Stimulated activated naive B cell treated with anti-CD40 and anti-IgM and Interleukin-4, amounts not matched to agents 10 μg/mL and 1 μg/mL and 100 μg/mL, for 72 hours (primary cell): ENCODE measurements at places on chromosomes 1 and 21.

GRCh38 chr1:211829343-211830054 is 1.1 kb downstream of the LPGAT1 start:
- no peak for DNase-seq

DNA sequence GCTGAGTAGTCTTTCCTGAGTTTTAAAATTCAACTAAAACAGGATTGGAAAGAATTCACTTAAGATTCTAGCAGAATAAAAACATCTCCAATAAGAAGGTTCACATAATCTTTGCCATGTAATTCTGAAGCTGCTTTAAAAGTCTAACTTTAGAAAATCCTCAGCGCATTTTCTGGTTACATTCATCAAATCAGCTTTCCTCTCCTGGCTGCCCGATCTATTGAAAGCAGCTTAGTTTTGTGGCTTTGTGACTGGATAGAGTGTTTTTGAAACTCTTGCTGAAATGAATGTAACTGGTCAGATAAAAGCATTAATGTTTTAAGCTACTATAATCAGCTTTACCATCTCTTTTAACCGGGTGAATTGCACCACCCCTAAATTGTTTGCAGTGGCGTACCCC is 66.8 kb downstream of the DOP1B start:
- no peak for DNase-seq

DNA sequence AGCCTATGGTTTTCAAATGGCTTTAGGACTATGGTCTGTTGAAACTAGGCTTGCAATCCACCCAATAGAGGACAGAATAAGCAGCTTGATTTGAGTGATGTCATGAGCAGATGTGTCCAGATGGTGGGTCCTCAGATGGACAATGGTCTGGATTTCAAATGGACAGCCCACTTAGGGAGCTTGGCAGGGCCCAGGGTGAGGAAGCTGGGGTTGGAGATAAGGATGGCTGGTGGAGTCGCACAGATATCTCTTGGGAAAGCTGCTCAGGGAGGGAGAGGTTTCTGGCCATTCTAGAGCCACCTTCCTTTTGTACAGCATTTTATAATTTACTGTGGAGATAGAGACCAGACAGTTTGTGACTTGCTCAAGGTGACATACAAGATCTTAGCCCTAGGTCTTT is 55.0 kb downstream of the NFASC start:
- DNase-seq, result no peak

GRCh38 chr1:168134642-168135041 is 2.1 kb downstream of the GPR161 start:
- no peak for DNase-seq

- no peak for DNase-seq
These were observed 51.7 kb downstream of the ZNF326 start for GRCh38 chr1:90046635-90047034.

GRCh38 chr1:245263529-245264095 is 108.8 kb downstream of the KIF26B start:
- DNase-seq, result no peak

- no peak for DNase-seq
These were observed 112.5 kb upstream of the NGF start for GRCh38 chr1:115450501-115451040.

DNA sequence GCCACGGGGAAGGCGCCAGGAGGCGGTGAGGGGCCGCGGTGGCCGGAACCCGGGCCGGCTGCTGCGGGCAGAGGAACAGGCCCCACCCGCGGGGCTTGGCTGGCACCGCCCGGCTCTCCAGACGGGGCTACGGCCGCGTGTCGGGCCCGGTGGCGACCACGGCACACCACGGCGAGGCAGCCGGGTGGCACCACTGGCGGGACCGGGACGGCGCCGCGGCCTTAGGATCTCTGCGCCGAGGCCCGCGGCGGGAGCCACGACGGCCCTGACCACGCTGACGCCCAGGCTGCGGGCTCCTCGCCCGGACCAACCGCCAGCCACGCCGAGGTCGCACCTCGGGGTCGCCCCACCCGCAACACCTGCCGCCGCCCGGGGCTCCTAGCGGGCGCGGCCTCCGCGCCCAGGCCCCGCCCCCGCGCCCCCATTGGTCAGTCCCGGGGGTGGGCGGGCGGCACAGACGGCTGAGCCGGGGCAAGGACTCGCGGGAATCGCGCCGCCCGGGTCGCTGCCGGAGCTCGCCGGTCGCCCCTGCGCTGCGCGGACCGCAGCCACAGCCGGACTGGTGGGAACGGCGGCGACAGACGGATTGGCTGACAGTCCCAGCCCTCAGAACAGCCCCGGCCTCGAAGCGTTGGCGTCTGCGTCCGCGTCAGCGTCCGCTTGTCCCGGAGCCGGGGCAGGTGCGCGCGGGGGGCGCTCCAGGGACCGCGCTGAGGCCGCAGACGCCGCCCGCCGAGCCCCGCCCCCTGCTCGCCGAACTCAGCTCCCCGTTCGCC is at the start of gene BMP8A:
Gene BMP8A, plus strand, starts transcription at position 491 of the 776 bp plus-strand sequence. CDS start 356 bp downstream, outside the sequence.
- DNase-seq, result peak; percentile 52

- no peak for DNase-seq
These were observed 164.3 kb downstream of the DHRS3 start for GRCh38 chr1:12453400-12454343.

DNA sequence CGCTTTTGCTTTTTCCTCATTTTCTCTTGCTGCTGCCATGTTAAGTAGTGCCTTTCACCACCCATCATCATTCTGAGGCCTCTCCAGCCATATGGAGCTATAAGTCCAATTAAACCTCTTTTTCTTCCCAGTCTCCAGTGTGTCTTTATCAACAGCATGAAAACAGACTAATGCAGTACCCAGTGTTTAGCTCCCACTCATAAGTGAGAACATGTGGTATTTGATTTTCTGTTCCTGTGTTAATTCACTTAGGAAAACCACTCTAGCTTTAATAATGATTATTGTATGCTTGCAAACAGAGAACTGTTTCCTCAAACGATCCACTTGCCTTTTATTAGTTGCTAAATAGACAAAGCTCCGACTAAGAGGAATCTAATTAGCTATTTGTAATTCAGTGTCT is 43.3 kb downstream of the IL23R start:
- DNase-seq, result no peak

DNA sequence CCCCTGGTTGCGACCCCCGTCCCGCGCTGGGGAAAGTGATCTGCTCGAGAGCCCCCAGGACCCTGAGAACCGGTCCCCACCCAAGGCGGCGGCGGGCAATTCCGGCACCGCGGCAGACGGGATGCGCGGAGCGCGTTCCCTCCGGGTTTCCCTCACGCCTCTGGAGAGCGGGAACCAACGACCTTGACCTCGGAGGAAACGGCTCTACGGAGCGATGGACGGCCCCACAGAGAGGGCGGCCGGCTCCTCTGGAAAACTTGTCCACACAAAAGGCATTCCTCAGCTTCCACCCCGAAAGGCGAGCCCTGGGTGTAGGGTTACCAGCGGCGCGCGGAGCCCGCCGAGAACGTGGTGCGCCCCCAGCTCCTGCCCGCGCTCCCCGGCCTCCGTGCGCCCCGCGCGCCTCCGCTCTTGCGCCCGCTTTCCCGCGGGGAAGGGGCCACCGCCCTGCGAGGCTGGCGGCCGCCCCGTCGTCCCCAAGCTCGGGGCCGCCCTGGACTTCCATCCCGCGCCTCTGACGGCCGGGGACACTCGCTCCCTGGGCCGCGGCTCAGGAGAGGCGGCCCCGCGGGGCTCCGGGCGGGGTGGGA is 391 bp upstream of the KIAA1614 start:
- DNase-seq, result no peak

DNA sequence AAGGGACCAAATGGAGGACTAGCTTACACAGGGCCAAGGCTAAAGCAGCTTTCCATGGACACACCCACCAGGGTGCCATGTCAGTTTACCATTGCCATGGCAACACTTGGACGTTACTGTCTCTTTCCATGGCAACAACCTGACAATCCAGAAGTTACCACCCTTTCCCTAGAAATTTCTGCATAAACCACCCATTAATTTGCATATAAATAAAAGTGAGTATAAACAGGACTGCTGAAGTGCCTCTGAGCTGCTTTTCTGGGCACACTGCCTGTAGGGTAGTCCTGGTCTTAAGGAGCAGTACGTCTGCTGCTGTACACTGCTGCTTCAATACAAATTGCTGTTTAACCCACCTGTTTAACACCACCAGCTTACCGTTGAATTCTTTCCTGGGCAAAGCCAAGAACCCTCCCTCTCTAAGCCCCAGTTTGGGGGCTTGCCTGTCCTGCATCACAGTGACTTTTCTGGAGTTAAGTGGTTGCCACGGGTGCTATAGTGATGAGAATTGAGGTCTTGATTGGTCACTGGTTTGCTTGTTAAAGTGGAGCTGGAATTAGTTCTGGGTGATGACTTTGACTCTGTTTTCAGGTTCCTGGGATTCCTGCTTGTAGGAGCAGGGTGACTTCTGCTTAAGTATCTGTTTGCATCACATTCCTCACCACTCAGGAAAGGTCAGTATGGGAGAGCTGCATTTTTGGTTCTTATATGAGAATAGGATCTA is 83.2 kb downstream of the CLDN17 start:
- DNase-seq, result no peak

GRCh38 chr1:116764466-116764898 is 10.3 kb downstream of the CD2 start:
- DNase-seq, result no peak

DNA sequence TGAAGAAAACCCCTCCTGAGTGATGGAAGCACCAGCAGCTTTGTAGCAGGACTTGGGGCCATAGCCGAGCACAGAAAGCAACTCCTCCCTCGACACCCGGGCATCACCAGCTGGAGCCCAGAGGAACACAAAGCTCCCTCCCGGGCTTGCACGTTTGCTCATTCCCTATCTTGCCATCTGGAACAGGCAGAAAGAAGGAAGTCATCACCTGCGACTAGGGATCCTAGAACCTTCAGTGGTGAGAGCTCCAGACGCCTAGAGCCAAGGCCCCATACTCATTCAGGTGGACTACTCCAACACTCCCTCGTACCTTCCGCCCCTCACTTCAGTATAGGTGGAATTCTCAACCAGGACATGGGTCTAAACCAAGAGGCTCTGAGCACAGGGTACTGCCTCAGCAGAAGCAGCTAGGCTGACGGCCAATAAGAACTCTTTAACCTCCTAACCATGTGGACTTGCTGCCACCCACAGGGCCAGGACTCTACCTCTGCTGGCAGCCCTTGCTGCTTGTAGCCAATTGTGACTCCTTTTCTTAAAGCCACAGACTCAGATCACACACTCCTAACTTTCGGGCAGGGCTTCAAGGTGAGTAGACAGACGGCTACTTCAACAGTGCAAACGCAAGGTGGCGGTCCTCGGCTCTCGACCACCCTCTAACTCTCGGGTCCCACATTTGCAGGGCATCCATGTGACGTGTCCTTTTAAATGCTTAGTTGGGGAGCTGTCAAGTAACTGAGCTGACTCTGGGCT is 65.4 kb downstream of the NPHP4 start:
- DNase-seq, result no peak

DNA sequence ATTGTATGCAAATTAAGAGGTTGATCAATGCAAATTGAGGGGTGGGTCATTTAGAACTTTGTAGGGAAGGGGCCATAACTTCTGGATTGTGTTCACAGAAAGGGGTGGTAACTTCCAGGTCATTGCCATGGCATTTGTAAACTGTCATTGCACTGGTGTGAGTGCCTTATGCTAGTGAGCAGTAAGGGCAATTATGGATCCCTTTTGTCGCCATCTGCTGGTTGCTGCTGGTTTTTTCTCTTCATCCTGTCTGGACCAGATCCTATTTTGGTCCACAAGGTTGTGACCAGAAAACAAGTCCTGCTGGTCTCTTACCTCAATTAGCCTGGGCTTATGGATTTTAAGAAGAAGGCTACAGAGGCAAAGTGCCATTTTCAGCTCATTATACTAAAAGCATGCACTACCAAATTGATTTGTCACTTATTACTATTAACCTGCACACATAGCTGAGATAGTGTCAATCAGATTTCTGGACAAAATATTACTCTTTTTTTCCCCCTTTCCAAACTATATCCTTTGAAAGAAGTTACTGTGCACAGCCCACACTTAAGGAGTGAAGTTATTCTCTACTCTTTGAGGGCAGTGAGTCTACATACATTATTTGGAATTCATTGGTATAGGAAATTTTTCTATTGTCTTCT is 196.2 kb downstream of the ZC3H11B start:
- DNase-seq, result peak; percentile 45

GRCh38 chr1:65840683-65841082 is 48.0 kb downstream of the PDE4B start:
- no peak for DNase-seq

GRCh38 chr1:10865518-10866320 is 69.3 kb upstream of the CASZ1 start:
- DNase-seq, result no peak

DNA sequence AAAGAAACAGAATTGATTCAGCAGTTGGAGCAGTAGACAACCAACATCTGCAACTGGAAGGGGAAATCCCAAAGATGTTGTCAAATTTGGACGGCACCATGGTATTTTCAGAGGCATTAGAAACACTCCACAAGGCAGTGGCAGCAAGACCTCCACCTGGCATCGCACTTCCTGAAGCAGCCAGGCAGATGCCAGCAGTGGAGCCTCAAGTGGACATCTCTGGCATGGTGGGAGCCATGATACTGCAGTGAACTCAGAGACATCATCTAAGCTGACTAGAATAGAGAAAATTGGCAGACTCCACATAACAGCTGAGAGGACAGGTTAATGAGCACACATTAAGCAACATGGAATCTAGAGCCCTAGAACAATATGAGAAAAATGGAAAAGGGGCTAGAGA is 33.9 kb upstream of the RGS8 start:
- DNase-seq, result peak; percentile 20

DNA sequence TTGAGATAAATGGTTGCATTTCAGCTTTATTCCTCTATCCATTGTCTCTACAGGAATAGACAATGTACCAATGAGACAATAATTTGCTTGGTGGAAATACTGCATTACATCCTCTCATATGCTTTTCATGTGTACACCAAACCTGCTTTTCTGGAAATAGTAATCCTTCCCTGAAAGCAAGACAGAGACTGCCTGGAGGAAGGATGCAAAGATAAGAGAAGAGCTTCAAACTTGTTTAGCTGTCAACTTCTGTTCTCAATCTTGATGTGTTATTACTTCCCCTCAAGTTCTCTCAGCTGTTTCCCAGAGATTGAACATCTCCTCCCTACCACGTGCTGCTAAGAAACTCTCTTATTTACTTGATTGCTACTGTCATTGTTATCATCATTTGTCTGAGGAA is 1125.4 kb upstream of the TMPRSS15 start:
- DNase-seq, result no peak
